ENCODE measurements at places on chromosomes 5 and 9.

DNA sequence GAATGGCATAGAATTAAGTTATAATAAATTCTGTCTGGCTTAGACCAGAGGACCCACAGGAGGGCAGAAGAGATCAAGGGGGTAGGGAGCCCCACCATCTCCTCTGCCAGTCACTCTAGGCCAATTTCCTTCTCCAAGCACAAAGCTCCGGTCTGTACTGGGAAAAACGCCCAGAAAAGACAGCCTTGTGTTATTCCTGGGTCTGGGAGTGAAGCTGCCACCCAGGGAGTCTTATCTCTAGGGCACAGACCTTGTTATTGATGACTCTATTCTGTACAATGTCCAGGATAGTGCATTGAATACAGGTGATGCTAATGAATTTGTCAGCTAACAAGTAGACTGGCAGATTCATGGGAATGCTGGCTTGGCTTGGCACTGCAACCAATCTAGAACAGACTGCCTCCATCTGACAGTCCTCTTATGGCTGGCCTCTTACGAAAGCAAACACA lies 60.7 kb downstream of the MED27 start:
- DNase-seq = no peak

DNA sequence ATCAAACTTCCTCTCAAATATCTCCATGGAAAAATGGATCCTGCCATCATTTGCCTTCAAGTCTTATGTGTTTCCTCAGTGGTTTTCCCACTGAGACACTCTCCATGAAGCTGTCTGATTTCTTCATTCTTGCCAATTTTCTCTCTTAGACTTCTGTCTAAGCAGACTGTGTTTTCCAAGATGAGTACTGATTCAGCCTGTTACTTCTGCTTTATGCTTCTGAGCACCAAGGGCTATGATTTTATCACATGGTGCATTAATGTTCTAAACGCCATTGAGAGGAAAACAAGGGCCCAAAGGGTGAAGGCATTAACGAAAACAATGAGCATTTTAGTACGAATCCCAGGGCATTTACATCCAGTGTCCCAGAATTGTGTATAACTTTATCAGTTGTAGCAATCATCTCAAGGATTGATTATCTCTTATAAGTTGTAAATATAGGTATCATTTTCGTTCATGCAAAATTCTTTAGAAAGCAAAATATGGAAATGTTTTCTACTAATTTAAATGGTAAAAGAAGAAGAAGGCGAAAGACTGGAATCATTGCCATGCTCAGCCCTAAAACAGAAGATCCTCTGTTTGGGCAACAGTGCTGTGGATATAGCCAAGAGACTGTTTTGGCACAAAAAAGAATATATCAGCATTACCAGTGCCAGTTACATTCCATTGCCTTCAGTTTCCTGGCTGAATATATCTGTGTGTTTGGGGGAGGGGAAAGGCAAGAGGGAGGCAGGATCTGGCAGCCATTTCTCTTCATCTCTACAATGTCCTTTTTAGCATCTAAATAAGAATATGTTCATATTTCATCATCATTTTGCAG lies 537.6 kb downstream of the ANXA1 start:
- DNase-seq = no peak

GRCh38 chr5:112681481-112681908 lies 56.2 kb upstream of the APC start:
- no peak for DNase-seq

DNA sequence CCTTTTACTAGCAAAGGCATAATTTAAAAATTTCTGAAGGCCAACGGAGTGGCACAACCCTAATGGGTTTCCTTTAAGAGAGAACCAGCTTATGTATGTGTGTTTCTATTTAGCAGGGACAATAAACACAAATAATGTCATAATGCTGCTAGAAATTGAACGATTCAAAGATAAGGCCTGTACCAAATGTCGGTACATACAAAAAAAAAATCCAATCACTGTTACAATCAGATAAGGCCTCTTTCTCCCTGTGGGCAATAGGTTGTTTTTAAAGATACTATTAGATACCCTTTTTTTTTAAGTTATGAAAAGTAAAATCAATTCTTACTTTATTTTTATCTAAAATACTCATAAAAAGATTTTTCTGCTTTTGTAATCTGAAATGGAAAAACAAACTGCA lies 821.0 kb downstream of the PRELID2 start:
- no peak for DNase-seq

DNA sequence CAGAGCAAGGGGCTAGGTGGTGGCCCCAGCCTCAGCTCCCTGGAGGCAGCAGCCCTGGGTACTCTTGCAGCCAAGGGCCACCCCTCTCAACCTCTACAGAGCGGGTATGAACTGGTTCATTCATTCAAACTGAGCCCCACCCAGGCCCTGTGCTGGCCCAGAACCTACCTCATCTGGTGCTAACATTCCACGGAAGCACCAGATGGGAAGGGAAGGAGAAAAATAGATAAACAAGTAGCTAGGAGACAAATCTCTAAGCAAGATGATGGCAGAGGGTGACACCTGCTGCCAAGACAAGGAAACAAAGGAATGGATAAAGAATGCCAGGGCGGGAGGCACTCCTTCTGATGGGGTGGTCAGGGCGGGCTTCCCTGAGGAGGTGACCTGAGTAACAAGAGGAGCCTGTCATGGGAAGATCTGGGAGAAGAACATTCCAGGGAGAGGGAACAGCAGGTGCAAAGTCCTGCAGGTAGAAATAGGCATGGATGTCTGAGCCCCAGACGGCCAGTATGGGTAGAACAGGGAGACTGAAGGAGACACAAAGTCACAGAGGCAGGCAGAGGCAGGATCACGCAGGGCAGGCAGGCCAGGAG lies 6.1 kb downstream of the ST6GALNAC4 start:
- DNase-seq = no peak

DNA sequence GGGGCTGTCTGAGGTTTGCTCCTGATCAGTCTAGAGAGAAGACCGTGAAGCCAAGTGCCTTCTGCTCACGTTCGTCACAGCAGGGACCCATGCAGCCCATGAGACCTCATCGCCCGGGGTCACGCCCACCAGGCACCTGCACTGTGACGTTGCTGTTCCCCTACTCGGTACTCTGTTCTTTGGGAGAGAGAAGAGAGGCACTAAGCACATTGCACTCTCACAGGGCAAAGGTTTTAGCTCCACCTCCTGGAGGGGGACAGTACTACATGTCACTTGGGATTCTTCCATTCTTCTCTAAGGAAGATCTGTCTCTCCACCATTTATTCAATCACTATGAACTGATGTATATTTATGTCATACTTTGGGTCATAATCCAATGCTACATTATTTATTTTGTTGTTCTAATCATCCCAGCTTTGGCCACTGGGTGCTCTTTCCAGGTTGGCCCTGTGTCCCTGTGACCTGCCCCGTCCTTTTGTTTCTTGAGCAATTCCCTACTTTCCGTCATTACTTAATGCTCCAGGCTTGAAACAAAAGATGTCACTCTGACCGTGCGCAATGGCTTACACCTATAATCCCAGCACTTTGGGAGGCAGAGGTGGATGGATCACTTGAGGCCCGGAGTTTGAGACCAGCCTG lies 31.4 kb upstream of the BRD3 start:
- DNase-seq = peak; percentile 20

- DNase-seq = no peak
These were observed 483.8 kb downstream of the DMAC1 start for GRCh38 chr9:7315746-7316145.

- DNase-seq = no peak
These were observed 7.1 kb downstream of the ARHGEF28 start for GRCh38 chr5:73633060-73633459.

- no peak for DNase-seq
These were observed 100.0 kb downstream of the PSD2 start for GRCh38 chr5:139895647-139896046.

- no peak for DNase-seq
These were observed 4.4 kb upstream of the BHMT start for GRCh38 chr5:79107020-79107796.

DNA sequence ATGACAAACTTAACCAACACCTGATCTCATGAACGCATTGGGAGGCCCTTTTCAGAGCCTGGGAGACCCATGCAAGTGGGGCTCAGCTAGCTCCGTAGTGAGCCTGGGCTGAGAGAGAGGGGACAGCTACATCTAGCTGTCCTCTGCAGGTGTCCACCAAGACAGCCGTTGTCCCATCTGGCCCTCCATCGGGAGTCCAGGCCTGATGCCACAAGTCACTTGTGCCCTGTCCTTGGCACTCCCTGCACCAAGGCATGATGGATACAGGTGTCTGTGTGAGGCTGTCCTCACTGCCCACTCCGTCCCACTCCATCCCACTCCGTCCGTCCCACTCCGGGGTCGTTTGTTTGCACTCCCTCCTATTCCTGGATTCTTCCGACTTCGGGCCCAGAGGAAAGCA lies 2.5 kb upstream of the EDF1 start:
- no peak for DNase-seq

DNA sequence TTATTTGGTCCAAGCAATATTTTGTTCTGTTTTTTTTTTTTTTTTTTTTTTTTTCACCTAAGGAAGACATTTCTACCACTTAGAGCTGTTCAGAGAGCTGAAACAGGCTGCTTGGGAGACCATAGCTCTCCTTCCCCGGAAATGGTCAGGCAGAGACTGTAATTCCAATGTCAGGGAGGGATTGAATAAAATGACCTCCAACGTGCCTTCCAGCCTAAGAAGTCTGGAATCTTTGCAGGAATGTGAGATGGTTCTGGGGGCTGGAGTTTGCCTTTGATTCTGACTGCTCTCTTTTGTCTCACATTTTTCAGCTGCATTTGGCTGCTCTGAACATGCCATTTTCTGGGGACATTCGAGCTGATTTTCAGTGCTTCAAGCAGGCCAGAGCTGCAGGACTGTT lies 38.3 kb upstream of the TGFBR1 start:
- no peak for DNase-seq

- DNase-seq = no peak
These were observed 650 bp downstream of the MRRF start for GRCh38 chr9:122265149-122265915.

- DNase-seq = no peak
These were observed 125.9 kb upstream of the OSMR start for GRCh38 chr5:38719916-38720315.

GRCh38 chr5:54090495-54091120 lies 219.8 kb downstream of the ARL15 start:
- DNase-seq = no peak

GRCh38 chr5:132011622-132012343 lies at the start of gene ACSL6:
ACSL6 (minus strand) TSS chr5:132011658; CDS start chr5:132011553, 105 bp downstream.
- no peak for DNase-seq

- no peak for DNase-seq
These were observed 250.2 kb downstream of the PDZD2 start for GRCh38 chr5:31889001-31889561.

DNA sequence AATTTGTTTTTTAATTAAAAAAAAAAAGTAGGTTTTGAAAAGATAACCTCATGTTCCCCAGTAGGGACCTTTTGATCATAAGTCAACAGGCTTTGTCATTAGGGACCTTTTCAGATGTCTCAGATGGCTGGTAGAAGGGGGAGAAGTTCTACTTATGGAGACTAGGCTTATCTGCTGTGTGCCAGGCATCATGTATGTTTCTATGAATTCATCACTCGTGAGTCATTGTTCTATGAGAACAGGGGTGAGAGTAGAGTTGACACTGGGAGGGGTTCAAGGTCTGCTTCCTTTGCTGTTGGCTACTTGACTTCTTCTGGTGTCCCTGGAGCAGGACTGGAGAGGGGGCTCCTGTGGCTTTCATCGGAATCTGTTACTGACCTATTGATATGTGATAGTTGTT lies 138.8 kb downstream of the KDM4C start:
- DNase-seq = no peak

DNA sequence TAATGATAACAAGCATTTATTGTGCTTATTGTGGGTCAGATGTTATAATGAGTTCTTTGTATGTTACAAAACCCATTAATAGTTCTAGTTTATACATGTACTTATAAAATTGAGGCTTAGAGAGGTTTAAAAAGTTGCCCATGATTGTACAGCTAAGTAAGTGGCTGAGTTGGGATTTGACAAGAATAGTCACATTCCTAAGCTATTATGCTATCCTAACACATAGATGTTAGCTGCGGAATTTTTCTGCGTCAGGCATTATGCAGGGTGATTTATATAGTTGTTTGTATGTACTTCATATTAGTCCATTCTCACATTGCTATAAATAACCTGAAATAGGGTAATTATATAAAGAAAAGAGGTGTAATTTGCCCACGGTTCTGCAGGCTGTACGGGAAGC lies 12.5 kb downstream of the COMMD10 start:
- no peak for DNase-seq

DNA sequence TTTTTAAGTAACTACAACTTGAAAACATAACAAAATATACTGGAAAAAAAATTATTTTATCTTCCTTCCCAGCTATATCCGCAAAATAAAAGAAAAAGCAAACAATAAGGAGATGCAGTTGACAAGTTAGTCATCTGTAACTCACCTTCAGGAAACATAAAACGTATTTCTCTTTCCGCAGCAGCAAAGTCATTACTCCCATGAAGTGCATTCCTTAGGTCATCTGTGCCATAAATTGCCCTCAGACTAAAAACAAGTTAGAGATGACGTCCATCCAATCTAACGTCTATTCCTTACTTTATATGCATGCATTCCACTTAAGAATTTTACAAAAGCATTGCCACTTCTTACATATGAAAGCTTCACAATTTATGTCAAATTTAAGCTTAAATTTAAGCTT lies 10.9 kb downstream of the NME5 start:
- DNase-seq = no peak

- DNase-seq = no peak
These were observed 66.7 kb downstream of the PSD2 start for GRCh38 chr5:139862313-139862712.

GRCh38 chr5:95334900-95335538 lies 50.1 kb upstream of the MCTP1 start:
- no peak for DNase-seq

DNA sequence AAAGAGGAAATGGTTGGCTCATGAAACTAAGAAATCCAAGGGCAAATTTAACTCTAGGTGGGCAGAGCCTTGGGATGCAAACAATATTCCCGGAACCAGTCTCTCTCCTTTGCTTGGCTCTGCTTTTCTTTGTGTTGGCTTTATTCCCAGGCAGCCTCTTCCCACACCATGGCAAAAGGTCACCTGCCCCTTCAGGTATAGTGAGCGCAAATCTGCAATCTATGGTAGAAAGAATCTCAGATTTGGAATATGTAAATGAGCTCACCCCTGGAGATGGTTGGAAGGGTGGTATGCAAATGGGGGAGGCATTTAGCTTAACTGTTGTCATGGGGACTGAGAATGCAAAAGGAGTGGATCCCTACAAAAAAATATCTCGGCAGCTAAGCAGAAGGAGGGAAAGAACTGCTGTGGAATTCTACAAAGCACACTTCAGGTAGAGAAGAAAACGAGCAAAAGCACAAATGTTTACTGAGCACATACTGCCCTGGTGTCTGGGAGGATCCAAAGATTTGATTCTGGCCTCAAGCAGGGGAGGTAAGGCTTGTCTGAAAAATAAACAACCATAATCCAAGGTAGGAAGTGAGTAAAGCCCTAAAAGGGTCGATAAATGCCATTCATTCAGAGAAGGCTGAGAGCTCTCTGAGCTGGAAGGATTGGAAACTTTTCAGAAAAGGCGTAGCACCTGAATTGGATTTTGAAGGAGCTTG lies 139.7 kb downstream of the TLE1 start:
- DNase-seq = no peak
